ENCODE measurements at places on chromosomes 7 and 10.

GRCh38 chr7:50718311-50718710 lies 64.4 kb downstream of the GRB10 start:
- no peak for DNase-seq

DNA sequence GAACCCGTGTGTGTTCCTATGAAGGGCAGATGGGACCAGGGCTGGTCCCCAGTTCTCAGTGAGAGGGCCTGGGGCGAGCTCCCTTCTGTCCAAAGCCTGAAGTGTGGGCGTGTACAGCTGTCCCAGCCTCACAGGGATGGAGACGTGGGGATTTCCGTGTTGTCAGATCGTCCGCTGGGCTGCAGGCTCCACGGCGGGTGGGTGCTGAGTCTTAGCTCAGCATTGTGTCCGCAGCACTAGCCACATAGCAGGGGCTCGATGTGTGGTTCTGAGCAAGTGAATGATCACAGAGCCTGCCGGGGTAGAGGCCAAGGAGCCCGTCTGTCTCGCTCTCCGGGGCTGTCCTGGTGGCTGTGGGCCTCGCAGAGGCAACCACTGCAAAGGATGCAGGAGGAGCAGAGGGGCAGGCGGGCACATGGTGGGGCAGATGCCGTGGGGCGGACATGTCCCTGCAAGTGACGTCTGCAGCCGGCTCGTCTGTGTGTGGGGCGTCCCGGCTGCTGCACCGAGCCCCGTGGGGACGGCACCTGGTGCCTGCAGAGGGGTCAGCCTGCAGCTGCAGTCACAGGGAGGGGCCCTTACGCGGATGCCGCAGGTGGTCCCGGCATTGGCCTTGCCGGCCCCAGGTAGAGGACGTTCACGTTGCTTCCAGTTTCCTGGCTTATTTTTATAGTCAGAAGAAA lies 30.9 kb downstream of the FAM20C start:
- no peak for DNase-seq

DNA sequence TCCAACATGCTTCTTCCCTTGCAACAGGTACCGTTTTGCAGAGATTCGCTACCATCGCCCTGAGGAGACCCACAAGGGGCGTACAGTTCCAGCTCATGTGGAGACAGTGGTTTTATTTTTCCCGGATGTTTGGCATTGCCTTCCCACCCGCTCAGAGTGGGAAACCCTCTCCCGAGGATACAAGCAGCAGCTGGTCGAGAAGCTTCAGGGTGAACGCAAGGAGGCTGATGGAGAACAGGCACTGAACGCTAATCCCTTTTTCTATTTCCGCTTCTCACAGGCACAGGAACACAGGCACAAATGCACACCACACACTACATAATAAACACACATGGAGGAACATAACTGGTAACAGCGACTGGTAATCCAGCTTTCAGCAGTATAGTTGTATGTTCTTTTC lies 35.2 kb downstream of the CCAR1 start:
- no peak for DNase-seq

- no peak for DNase-seq
Measured at GRCh38 chr10:106242301-106242700, 922.2 kb downstream of the SORCS1 start.

DNA sequence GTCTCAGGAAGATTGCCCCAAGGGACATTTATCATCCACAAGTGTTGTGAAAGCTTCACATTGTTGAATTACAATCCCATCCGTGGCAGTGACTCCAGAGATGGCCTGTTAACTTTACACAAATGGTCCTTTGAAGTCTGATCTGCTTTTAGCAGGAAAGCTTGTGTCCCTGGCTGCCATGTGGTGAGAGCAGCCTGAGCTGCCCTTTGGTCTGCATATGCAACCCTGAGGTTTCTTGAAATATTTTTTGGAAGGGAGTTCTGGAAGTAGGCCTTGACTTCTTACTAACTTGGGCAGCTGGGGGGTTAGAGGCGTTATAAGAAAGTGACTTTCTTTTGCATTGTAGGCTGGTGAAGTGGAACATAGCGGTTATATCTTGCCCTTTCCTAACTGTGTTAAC lies 41.3 kb upstream of the FAM180A start:
- DNase-seq, result no peak

- no peak for DNase-seq
Measured at GRCh38 chr10:88731296-88731695, 25.2 kb downstream of the LIPK start.

GRCh38 chr10:61655335-61655851 lies 7.3 kb upstream of the CABCOCO1 start:
- no peak for DNase-seq

- DNase-seq, result no peak
Measured at GRCh38 chr10:90023950-90024349, 322.6 kb downstream of the KIF20B start.

DNA sequence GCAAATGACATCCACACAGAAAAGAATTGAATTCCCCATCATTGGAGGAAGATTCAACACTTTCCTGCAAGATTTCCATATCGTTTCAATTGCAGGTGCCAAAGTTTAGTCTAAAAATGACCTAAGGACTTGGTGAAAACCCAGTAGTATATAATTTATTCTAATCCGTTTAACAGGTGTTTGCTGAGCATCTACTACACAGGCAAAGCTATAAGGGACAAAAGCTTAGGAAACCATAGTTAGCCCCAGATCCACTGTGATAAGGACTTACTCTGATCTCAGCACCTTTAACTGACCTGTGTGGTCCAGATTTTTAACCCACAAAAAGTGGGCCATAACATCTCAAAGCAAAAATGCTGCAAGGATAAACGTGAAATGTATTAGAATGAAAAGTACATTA lies 19.1 kb downstream of the UBE2H start:
- DNase-seq, result no peak

DNA sequence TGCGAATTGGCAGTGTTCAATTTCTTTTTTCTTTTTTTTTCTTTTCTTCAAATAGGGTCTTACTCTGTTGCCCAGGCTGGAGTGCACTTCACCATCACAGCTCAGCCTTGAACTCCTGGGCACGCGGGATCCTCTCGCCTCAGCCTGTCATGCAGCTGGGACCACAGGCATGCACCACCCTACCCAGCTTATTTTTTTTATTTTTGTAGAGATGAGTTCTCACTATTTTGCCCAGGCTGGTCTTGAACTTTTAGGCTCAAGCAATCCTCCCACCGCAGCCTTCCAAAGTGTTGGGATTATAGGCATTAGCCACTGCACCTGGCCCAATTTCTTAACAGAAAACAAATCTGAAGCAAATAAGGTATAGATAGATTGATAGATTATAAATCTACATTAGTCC lies 69.3 kb downstream of the SKIDA1 start:
- no peak for DNase-seq

DNA sequence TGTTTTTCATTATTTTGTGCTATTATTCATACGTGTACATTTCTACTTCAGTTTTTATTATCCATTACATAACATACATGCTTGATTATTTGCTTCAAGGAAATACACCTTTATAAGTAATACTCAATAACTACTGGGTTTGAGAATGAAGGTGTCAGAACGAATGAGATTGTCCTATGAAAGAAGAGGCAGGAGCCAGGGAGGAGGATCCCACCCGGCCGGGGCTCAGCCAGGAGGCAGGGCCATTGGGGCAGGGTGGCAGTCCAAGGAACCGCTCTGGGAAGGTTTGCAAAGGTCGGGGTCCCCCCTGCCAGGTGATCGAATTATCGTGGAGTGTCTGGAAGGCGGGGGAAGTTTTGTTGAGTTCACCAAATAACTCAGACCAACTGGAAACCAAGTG lies 9.1 kb downstream of the TRIM56 start:
- no peak for DNase-seq

- DNase-seq, result no peak
Measured at GRCh38 chr10:24207341-24207740, 1.6 kb upstream of the KIAA1217 start.

GRCh38 chr10:118324140-118324539 lies 18.0 kb downstream of the FAM204A start:
- DNase-seq, result no peak

DNA sequence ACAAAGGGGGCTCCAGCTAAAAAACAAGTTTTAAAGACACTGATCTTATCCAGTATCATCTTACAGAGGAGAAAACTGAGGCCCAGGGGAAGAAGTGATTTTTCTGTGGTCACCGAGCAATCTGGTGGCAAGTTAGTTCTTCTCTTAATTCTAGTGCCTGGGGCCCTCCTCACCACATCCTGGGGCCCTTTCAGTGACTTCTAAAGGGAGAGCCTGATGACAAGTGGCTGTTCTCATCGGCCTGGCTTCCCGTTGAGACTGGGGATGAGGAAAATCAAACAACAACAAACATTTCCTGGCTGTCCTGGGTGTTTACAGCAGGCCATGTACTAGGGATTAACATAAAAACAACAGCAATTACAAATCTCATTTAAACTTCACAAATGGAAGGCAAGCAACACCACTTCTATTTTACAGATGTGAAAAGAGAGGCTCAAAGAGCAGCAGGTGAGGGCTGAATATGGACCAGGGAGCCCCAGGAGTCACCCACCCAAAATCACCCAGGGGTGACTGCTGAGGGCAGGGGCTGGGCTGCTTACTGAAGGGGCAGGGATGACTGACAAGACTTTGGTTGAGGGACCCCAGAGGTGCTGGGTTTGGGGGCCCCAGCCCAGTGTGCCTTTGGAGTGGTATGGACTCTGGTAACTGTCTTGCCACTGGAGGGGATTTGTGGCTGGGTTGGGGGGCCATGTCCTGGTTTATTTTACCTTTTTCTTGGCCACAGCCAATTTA lies 24.7 kb upstream of the MTPAP start:
- peak; percentile 15 for DNase-seq

- DNase-seq, result no peak
Measured at GRCh38 chr7:158683541-158683940, 21.1 kb downstream of the NCAPG2 start.

DNA sequence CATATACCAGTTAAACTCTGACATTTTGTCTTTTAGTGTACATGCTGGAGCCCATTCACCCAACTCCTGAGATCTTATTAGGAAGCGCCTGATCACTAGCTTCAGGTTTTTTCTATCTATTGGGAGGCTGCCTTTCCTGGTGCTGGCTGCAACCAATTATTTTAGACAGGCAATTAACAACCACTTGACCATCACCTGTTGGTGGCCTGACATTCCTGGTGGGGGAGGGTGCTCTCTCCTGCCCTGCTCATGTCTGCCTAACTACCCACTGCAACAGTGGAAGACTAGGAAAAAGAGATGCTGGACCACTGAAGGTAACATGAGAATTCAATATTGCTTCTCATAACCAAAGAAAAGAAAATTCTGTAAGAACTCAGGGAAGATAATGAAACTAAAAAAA lies 190.3 kb upstream of the GRM3 start:
- DNase-seq, result no peak

GRCh38 chr10:99431190-99431760 lies 851 bp upstream of the GOT1 start:
- DNase-seq, result no peak

DNA sequence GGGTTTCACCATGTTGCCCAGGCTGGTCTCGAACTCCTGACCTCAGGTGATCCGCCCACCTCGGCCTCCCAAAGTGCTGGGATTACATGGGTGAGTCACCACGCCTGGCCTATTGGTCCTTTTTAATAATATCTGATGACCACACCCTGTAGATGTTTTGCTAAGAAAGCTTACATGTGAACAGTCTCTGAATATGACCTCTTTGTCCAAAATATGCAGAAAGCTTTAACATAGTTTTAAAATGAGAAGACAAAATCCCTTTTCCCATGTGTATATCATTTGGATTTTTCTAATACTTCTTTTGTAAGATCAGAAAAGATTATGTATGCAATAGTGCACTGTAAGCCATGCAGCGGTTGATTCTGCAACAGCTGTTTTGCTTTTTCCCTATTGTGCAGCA lies 38.5 kb downstream of the MCU start:
- DNase-seq, result no peak

- DNase-seq, result no peak
Measured at GRCh38 chr7:18541181-18541870, 45.8 kb downstream of the HDAC9 start.

GRCh38 chr10:78895469-78895868 lies 173.3 kb upstream of the ZMIZ1 start:
- no peak for DNase-seq

DNA sequence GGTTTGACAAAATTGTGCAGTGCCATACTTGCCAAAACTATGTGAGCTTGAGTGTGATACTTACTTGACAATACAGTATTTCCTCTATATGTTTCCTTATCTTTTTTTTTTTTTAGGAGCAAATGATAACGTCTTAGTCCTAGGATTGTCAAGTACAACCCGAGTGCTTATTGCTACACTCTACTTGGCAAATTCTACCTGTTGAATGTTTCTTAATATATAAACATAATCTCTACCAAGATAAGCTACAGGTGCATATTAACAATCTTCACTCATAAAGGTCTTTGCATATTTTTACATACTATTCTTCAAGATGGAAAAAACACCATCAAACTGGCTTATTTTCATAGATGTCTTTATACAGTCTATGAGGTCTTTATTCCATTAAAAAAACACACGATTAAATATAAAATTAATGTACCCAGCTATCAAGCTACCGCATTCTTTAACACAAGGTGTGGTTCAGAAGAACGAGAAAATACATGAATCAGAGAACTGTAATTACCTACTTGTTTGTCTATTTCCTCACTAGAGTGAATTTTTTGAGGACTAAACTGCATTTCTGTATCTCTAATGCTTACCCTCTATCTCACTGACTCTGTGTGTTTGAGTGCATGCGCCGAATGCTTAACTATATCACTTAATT lies 76.1 kb upstream of the PDSS1 start:
- no peak for DNase-seq

- no peak for DNase-seq
Measured at GRCh38 chr10:98141484-98142073, 7.1 kb downstream of the R3HCC1L start.

GRCh38 chr10:86065711-86066251 lies 300.8 kb downstream of the GRID1 start:
- no peak for DNase-seq

DNA sequence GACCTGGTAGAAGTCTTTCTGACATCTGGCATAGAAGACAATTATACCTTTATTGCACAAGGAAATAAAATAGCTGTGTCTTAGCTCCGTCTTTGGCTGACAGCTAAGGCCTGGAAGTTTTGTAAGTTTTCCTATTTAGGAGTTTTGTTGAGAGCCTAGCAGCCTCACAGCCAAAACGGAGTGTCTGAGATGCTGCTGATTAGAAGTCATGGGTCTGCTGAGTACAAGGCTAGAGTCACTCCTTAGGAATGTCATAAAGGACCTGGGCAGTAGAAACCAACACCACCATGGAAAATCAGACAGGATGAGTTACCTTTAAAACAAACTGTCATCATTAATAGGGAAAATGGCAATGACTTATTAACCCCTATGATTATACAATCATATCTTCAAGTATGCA lies 442.5 kb downstream of the KCNMA1 start:
- DNase-seq, result no peak

GRCh38 chr7:69942573-69942972 lies 344.3 kb downstream of the AUTS2 start:
- DNase-seq, result no peak

- DNase-seq, result no peak
Measured at GRCh38 chr7:36314491-36314890, 75.2 kb upstream of the ANLN start.

All from activated naive CD4-positive, alpha-beta T cell treated with Interleukin-2 at 50 U/mL for 16 hours (primary cell).